ENCODE measurements at places on chromosomes 1 and 21. TPM values are rescaled to one million over a fixed set of nuclear protein-coding genes. Genes with fewer than 3 reads are reported as not detected.

The CYP2J2 gene
- 0.50 TPM for total RNA-seq

The RSRP1 gene
- total RNA-seq, result 40.0 TPM

The CD2 gene
- not detected for total RNA-seq

The ELOVL1 gene
- total RNA-seq, result 116 TPM

The ITGB2 gene
- 0.34 TPM for total RNA-seq

The GPA33 gene
- not detected for total RNA-seq

The RIPPLY3 gene
- total RNA-seq, result not detected
